ENCODE measurements at places on chromosomes 2 and 18.

- no peak for DNase-seq
Observed at GRCh38 chr18:66994790-66995189, 390.9 kb upstream of the CDH19 start.

GRCh38 chr18:23772327-23773024 is 83.2 kb downstream of the LAMA3 start:
- no peak for DNase-seq

- no peak for DNase-seq
Observed at GRCh38 chr2:47486841-47487497, 84.0 kb downstream of the MSH2 start.

GRCh38 chr2:68812251-68812650 is 58.9 kb downstream of the BMP10 start:
- no peak for DNase-seq

- DNase-seq: no peak
Observed at GRCh38 chr2:47127862-47128543, 27.1 kb downstream of the STPG4 start.

DNA sequence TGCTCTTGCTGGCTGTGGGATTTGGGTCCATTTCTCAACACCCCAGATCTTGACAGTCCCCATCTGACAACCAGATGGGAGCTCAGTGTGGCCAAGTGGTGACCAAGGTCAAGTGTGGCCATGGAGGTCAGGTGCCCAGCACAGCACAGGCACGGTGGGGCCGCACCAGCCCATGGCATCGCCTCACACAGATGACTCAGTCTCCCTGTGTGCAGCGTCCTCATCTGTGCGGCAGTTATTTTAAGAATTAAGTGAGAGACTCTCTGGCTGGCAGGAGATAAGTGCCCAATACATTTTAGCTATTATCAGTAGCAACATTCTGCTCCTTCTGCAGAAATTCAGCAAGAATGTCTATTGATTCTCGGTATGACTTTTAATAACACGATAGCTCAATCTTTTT is 167.2 kb downstream of the DDX1 start:
- no peak for DNase-seq

DNA sequence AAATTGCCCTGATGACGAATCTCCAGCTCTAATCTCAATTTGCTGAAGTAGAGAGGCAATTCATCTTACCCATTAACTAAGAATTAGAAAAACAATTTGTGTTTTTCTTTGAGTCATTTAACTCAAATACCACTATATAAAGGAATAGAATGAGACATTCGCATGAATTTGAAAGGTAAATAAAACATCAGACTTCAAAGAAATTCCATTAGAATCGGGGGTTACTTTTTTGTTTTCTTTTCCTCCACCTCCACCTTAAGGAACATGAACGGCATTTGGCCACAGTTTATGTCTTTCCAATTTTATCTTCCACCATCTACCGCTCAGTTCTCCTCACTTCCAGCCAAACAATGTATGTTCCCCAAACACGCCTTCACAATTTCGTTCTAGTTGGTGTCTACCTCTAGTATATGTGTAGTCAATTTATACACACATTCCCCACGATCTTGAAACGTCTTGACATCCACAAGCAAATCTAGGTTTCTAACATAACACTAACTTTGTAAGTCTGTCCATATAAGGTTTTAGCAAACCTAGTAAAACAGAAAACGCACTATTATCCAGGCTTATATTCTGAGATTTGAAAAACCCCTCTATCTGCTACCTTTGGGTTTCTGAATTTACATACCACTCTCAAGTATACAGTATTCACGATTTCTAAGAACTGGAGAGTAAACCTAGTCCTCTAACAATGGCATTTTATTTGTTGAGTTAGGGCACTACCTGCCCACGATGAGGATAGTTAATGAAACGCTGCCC is 1.2 kb upstream of the SMCHD1 start:
- no peak for DNase-seq

DNA sequence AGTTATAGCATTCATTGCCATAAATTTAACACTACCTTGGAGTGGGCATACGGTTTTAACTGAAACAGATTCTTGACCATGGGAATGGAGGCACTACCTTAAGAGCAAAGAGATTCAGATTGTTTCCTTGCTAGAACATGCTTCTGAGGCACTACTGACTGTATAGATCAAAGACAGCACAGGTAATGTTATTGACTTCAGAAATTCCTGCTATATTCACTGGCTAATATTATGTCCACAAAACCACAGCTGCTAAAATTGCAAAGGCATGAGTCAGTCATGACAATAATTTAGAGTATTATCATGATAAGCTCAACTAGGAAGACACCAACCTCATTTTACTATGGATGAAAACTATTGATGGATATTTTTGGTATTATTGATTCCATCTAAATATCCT is 39.4 kb downstream of the SLC8A1 start:
- no peak for DNase-seq

DNA sequence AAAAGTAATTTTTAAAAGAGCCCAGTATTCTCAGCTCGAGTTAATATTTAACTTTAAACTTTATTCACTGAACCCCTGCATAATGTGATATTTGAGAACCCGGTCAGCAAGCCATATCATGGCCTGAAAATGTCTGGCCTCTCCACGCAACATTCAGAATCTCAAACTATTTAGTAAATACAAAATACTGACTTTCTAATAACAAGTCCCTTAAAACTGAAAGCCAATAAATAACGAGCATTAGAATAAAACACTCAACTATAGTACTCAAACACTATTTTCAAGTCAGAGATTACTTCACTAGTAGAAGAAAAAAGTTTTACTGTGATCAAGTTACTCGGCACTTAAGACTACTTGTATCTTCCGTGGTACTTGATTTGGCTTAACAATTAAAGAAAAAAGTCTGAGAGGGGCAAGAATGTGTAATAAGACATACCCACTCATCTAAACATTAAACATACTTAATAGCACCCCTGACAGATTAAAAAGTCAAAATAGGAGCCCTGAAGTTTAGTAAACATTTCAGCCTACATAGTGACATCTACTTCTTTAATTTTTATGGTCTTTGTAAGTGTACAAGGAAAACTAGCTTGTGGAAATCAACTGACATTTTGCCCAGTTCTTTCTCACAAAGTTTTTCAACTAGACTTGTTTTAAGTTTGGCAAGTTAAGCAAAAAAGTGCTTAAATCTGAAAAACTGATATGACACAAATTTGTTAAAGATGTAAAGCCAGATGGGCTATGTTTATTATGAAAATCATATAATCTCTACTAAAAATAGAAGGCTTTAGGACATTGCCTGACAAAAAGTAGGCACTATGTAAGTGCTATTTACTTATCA is 38.2 kb downstream of the RTN4 start:
- no peak for DNase-seq

GRCh38 chr2:27962006-27962405 is 71.5 kb downstream of the BABAM2 start:
- DNase-seq: no peak

GRCh38 chr18:28606686-28607085 is 429.8 kb upstream of the CDH2 start:
- no peak for DNase-seq

- DNase-seq: no peak
Observed at GRCh38 chr2:190722061-190722759, 73.3 kb downstream of the NAB1 start.

DNA sequence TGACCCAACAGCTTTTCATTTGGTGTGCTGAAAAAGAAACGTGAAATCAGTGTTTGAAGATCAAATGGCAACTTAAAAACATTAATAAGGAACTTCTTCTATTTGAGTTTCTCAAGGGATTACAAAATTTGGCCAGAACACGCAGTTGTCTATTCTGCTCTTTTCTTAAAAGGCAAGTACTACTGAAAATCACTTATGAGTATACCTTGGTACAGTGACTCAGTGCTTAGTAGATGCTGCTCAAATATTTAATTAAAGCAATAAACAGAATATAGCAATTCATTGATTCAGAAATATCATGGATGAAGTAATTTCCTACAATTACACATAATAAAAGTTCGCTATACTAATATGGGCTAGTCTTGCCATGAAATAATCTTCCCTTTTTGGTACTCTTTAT is 38.2 kb upstream of the MCM6 start:
- no peak for DNase-seq

- DNase-seq: no peak
Observed at GRCh38 chr2:106981491-106981890, 95.5 kb upstream of the ST6GAL2 start.

GRCh38 chr2:79855264-79856006 is 342.6 kb downstream of the CTNNA2 start:
- DNase-seq: peak; percentile 3

DNA sequence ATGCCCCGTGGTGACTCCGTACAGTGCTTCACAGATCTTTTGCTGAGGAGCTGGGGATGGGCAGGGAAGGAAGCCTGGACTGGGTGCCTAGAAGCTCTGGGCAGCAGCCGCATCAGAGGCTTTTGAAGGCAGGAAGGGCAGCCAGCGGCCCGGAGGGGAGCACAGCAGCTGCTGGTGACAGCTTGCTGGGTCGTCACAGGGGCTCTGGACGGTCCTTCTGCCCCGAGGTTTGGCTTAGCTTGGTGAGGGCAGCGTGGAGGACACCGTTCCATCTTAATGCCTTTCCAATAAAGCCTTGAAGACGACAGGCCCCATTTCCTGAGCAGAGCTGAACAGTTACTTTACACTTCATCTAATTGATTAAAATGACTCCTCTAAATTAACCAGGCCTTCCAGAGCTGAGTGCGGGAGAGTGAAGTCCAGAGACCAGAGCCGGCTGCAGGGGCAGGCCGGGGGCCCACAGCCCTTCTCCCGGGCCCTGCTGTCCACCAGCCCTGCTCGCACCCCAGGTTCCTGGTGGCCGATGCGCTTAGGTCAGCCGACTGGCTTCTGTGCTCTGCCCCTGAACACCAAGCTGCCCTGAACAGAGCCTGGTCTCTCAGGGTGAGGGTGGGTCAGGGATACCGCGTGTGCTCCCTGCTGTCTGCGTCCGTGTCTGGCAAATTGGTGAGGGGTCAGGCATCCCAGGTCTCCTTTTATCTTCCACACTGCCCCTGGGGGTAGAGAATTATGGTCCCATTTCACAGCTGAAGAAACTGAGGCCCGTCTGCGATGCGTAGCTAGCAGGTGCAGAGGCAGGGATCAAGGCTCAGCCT is 43.5 kb downstream of the RRM2 start:
- no peak for DNase-seq

DNA sequence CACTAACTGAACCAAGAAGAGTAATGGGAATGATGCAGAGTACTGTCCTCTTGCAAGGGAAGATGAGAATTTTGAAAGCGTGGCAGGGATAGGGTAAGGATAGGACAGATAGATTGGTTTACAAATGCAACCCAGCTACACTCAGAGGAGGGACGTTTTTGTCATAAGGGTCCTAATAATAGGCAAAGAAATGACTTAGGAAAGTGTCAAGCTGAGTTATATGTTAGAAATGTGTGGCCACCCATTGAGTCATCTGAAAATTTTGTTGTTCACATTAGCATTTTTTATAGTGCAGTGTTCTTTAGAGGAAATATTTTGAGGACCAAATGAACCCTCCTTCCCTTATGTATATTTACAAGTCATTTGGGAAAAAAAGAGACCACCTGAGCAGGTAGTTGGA is 137.5 kb downstream of the PHLPP1 start:
- no peak for DNase-seq

- no peak for DNase-seq
Observed at GRCh38 chr2:209380293-209380692, 43.6 kb upstream of the MAP2 start.

All from GM04503 (cell line).